ENCODE measurements at places on chromosomes 2 and 18.

- DNase-seq, result no peak
Observed at GRCh38 chr18:79458131-79458838, 62.6 kb downstream of the NFATC1 start.

DNA sequence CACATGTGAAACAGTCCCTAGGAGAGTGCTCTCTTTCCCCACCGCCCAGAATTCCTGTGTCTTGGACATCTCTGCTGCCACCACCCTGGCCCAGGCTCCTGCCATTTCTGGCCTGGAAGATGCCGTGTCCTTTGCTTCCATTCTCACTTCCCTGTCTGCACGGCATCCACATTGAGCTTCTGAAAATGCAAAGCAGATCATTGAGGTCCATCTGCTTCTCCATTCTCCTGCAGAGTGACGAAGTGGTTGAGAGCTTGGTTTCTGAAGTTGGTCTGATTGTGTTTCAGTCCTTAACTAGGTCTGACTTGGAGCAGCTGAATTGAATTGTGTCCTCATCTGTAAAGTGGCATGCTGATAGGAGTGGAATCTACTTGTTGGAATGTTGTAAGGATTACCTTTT, 98.7 kb upstream of the MGAT5 start:
- no peak for DNase-seq

GRCh38 chr2:102094917-102095316, 47.6 kb upstream of the IL1R1 start:
- DNase-seq, result peak; percentile 14

DNA sequence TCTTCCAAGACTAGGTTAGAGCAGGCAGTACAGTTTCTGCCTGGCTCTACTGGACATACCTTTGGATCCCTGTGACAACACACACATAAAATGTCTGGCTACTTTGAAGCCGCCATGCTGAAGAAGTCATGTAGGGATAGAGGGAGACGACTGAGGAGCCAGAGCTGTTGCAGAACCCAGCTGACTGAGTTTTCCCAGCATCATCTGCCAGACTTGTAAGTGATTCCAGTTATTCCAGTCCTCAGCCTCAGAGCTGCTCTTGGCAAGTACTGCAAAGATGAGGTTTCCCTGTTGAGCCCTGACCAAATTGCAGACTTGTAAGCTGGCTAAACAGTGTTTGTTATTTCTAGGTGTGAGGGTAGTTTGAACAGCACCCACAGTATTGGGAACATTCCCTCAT, 31.5 kb upstream of the TSPYL6 start:
- DNase-seq, result no peak

GRCh38 chr2:20531633-20532262, 84.9 kb downstream of the RHOB start:
- no peak for DNase-seq

Measured in activated gamma-delta T cell treated with anti-CD3 and anti-CD28 coated beads, Interleukin-2, amount 50 U/mL, for 16 hours (primary cell).